ENCODE measurements at places on chromosomes 12 and 14.
A peak's percentile ranks its signal among the peaks of the same experiment; 100 is the strongest.

DNA sequence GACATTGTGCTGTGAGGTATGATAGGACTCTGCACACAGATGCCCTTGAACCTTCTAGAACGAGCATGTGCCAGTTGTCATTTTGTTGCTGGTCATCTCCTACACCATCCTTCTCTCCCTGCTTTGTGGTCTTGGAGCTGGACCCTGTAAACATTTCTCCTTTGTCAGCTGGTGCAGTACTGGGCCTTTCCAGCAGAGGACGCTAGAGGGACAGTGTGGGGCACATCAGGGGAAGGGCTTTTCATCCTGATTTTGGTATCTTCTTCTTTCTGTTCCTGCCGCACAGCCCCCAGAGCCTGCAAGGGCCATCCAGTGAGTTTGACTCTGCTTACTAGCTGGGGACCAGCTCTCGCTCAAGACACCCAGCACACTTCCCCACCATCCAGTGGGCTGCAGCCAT, 484.6 kb downstream of the AACS start:
- DNase-seq = no peak

DNA sequence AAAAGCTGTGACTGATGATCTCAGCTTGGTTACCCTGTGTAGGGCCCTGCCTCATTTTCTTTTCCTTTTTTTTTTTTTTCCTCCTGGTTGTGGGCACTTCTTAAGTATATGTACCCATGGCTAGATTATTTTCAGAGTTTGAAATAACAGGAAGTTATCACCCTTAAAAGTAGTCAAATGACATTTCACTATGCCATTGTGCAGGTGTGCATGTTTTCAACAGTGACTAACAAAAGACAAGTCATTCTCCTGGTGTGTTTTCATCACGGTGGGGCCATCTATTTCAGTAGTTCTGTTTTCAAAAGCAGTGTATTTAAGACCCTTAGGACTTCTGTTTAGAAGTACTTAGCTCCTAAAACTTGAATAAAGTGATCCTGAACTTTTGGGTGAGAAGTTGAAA, 15.0 kb downstream of the GABARAPL1 start:
- no peak for DNase-seq

DNA sequence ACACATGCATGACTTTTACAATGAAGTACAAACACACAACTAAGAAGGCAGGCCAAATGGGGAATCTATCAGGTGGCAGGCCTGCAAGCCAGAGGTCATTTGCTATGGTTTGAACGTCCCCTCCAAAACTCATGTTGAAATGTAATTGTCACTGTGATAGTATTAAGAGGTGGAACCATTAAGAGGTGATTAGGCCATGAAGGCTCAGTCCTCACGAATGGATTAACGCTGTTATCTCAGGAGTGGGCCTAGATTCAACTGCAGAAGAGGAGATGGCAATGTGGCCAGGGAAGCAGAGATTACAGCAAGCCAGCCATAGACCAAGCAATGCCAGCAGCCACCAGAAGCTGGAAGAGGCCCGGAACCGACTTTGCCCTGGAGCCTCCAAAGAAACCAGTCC, 13.5 kb upstream of the ACTR6 start:
- no peak for DNase-seq

GRCh38 chr12:95181103-95181502, 36.2 kb downstream of the FGD6 start:
- DNase-seq = no peak

GRCh38 chr12:15435597-15435996, 113.3 kb downstream of the PTPRO start:
- DNase-seq = no peak

DNA sequence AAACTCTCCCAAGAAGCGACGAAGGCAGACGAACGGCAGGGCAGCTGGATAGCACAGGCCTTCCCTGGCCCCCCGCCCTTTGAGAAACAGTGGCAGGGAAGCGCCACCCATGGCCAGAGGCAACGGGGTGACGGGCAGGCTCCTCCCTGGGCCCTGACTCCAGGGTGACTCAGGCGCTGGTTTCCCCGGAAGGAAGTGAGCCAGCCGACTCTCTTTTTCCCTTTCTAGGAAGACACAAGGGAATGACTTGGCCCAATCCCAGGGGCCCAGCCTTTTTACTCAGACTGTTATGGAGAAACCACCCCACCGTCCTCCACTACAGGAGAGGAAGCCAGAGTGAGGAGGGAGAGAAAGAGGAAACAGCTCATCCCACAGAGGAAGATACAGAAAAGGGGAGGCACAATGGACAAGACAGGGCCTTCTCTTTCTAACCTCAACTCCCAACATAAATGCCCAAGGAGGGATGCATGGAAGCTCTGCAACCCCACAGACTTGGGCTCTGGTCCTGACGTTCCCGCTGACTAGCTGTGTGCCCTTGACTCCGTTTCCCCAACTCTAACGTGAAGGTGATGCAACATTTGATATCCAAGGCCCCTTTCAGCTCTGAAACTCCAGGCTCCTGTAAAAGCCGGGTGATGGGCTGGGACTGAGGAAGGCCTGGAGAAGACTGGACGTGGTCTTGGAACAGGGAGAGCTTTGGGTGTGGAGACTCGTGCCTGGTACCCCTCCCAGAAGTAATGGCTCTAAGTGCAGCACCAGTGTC, 27.9 kb downstream of the ACTN1 start:
- peak; percentile 78 for DNase-seq

GRCh38 chr12:124509676-124510300, 57.6 kb downstream of the NCOR2 start:
- no peak for DNase-seq

DNA sequence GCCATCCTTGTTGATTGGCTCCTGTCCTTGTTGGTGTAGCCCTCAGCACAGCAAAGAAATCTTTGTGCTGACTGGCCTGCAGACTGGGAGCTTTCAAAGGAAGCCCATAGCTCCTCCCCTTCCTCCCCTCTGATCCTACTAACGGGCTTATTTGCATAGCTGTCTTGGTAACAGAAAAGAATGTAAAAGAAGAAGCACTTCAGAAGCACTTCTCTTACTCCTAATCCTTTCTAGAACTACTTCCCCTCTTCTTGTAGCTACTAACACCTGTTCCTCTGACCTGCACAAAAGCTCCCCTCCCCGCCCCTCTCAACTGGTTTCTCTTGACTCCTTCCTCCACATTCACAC, 14.3 kb upstream of the RIC8B start:
- DNase-seq = no peak

- no peak for DNase-seq
These were observed 158.0 kb downstream of the KCNA5 start for GRCh38 chr12:5201554-5202218.

DNA sequence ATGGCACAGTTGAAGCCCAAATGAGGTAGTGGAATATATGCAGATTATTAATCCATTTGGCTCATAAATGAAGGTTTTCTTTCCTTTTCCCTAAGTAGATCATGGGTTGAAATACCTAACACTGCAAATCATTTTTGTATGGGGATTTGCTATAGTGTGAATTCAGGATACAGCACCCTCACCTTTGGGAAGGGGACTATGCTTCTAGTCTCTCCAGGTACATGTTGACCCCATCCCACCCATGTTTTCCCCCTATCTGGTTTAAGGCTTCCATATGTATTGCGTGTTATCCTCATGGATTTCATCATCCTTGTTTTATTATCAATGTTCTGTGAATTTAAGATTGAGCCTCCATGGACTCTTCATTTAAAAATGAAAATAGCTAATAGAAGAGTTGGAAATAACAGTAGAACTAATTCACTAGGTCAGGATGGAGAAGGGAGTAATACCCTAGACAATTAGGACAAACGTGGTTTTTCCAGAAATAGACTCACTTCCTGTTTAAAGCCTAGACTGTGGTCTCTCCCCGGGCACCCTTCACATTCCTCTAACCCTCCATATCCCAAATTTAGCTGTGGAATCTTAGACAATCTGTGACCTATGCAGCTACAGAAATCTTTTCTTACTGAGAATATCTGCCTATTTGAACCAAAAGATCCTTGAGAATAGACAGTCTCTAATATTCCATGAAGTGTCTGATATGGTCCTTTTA, 56.5 kb downstream of the DAD1 start:
- DNase-seq = no peak

GRCh38 chr12:79086541-79087296, 222.1 kb downstream of the SYT1 start:
- DNase-seq = no peak

All from AG09319 (cell line).